HS-27A (cell line): ENCODE measurements at places on chromosomes 7 and 10.

DNA sequence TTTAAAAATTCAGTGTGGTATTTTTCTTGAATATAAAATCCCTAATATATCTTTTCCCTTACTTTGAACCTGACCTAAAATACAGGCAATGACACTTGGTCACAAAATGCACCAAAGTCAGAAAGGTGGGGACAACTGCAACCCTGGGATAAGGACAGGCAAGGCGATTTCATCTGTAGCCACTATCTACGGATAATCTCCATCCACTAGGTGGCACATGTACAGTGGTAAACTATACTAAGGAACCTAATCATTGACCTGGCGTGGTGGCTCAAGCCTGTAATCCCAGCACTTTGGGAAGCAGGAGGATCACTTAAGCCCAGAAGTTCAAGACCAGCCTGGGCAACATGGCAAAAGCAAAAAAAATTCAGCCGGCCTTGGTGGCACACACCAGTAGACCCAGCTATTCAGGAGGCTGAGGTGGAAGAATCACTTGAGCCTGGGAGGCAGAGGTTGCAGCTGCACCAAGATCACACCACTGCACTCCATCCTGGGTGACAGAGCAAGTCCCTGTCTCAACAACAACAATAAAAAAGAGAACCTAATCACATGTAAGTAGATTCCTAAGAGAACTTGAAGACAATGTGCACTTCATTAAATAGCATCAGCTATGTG lies 98.9 kb downstream of the KMT2C start:
- no peak for DNase-seq

DNA sequence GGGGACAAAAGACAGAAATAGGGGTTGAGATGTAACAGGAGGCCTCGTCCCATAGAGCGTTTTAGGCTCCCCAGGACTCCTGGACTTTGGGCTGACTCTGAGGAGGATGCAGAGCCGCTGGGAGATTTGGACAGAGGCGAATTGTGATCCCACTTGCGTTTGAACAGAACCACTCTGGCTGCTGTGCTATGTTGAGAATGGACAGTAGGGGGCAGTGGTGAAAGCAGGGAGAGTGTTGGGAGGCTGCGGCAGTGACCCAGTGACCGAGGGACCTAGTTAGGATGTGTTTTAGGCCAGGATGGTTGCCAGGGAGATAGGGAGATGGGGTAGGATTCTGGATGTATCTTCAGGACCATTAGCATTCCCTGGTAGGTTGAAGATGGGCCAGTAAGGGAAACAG lies 271.6 kb downstream of the CCDC3 start:
- DNase-seq: no peak

DNA sequence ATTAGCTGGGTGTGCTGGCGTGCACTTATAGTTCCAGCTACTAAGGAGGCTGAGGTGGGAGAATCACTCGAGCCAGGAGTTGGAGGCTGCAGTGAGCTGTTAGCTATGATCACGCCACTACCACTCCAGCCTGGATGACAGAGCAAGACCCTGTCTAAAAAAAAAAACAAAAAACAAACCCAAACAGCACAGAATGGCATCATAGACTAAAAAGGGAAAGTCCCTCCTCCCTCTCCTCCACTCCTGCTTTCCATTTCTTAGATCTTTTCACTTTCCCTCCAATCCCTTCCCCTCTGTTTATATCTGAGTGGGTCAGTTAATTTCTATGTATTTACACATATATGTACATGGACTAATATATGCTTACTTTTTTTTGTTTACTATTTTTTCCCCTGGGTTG lies 10.4 kb upstream of the PIP4K2A start:
- DNase-seq: no peak

GRCh38 chr10:1638889-1639419 lies 98.4 kb downstream of the ADARB2 start:
- DNase-seq: no peak

DNA sequence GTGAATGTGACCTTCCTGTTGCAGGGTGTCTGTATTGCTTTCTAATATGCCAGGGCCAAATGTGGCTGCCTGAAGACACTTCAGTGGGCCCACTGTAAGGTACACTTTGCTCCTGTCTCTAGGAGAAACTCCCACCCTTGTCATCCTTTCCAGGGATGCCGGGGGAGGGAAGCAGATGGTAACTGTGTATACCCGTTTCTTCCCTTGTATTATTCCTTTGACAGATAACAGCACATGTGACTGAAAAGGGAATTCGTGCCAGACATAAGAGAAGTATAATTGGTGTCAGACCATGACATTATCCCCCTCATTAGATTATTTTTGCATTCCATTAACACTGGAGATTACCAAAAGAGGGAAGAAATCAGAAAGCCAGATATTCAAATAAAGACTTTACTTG lies 317.7 kb downstream of the CAMK1D start:
- no peak for DNase-seq

DNA sequence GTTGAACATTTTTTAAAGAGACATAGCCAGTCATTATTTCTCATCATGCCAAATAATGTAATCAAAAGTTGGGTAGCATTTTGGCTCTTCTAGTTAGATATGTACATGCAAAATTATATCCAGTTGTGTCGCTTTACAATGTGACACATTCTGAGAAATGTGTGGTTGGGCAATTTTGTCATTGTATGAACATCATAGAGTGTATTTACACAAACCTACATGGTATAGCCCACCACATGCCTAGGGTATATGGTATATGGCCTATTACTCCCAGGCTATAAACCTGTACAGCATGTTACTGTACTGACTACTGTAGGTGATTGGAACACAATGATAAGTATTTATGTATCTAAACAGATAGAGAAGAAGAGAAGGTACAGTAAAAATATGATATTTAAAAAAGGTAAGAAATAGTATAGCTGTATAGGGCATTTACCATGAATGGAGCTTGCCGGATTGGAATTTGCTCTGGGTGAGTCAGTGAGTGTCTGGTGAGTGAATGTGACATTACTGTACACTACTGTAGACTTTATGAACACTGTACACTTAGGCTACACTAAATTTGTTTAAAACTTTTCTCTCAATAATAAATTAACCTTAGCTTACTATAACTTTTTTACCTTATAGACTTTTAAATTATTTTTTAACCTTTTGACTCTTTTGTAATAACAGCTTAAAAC lies 16.5 kb downstream of the ZNF365 start:
- no peak for DNase-seq
